ENCODE measurements at places on chromosomes 1 and 21. TPM values are rescaled to one million over a fixed set of nuclear protein-coding genes. Genes with fewer than 3 reads are reported as not detected.

- DNase-seq, result no peak
These were observed 89.4 kb upstream of the SPATA6 start for GRCh38 chr1:48561444-48561843.

The LAPTM5 gene
- 4.0 TPM for total RNA-seq

DNA sequence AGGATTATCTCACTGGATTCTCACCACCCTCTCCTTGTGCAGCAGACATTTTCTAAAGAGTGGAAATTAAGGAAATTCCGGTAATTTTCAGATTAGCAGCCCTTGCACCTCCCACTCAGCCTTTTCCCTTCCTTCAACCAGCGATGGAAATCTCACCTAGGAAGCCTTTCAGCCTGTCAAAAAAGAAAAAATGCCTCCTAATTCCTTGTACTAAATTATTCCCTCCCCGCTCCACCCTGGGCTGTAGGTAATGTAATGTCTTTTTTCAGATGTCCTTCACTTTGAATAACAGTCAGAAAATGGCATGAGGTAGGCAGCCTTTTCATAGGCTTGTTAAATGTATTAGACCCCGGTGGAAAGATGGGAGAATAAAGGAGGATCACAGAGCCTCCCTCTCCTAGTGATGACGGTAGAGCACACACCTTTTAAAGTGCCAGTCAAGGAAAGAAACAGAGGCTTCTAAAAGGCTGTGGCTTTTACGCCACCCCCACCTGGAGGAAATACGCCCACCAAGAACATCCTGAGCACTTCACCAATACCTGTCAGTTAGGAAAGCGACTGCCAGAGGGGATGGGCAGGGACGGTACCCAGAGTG, 62.8 kb upstream of the NEK2 start:
- DNase-seq, result no peak

- no peak for DNase-seq
These were observed 52.3 kb upstream of the DUSP10 start for GRCh38 chr1:221794079-221794670.

- DNase-seq, result no peak
These were observed 352.6 kb downstream of the MRPL39 start for GRCh38 chr21:25254491-25255174.

The KCNA2 gene
- not detected for total RNA-seq

- no peak for DNase-seq
These were observed 97.8 kb downstream of the BEND5 start for GRCh38 chr1:48678710-48679505.

DNA sequence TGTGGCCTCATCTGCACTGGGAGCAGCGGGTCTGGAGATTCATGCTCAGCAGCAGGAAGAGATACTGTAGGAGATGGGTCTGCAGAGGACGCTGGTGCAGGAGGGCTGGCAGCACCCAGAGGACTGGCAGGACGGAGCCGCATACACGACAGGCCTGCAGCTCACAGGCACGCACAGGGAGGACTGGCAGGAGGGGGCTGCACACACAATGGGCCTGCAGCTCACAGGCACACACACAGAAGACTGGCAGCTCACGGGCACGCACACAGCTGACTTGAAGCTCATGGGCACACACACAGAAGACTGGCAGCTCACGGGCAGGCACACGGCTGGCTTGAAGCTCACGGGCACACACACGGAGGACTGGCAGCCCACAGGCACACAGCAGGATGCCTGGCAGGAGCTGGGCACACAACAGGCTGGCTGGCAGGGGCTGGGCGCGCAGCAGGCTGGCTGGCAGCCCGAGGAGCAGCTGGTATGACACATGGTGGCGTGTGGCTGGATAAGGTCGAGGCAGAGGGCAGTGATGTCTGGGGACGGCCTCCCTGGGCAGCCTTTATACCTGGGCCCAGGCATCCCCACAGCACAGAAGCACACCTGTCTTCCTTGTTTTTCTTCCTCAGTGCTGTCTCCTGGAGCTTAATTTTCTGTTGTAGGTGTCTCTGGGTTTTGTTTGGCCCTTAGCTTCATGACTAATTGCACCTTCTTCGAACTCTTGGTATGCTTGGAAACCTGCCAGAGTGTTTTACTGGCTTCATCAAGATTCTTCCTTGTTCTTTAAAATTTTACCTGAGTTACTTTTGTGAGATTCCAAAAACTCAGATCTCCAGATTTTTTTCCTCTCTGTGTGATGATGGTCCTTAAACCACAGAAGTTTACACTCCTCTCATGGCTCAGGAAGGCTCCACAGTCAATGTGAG, at the start of gene KRTAP12-2:
KRTAP12-2 (minus strand) TSS at position 527 of the 920 bp plus-strand sequence; CDS start at position 486, 41 bp downstream.
- DNase-seq, result no peak

DNA sequence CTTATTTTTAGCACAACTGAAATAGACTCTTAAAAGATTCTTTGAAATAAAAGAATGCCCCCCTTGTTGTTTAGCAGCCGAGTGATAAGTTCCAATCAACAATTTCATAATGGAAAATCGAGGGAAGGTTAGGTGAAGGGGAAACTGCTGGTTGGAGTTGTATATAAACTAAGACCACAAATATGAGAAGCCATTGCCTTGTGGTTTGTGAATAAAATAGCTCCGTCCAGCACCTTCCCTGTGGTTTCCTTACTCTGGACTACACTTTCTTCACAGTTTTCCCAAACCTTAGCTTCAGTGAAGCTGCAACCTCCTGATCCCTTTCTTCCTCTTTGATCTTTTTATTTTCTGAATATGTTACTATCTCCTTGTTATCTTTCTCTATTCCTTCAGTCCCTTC, 6.7 kb upstream of the RAB3GAP2 start:
- no peak for DNase-seq

GRCh38 chr1:44663417-44663816, 10.9 kb downstream of the TMEM53 start:
- DNase-seq, result no peak

The ELF3 gene
- 0.07 TPM for total RNA-seq

DNA sequence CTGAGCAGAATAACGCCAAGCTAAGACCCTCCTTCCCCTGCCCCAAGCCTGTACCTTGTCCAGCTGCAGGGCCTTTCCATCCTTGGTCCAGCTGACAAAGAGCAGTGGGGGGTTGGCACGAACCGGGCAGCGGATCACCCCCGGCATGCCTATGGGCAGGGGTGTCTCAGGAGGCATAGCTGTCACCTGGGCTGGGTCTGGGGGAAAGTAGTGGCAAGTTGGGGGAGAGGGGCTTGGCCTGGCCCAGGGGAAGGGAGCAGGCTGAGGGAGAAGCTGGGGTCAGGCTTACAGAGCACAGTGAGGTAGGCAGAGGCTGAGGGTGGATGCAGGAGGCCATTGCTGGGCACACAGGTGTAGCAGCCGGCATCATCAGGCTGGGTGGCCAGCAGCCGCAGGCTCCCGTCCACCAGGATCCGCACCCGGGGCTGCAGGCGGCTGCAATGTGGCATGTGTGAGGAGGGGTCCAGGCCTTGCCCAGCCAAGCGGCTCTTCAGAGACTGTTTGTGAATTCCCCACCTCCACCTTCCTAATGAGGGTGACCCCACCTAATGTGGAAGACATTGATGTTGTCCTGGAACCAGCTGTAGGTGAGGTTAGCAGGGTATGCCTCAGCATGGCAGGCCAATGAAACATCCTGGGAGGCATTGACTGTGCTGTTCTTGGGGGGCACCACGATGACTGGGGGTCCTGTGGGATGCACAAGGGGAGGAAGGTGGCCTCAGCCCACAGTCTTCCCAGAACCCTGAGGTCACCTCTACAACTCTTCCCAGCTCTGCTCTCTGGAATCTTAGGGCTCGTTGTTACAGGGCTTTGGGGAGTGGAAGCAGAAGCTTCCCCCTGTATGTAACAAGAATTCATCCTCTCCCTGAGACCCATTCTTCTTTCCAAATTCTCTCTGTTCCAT, 9.1 kb upstream of the TAGLN2 start:
- no peak for DNase-seq

DNA sequence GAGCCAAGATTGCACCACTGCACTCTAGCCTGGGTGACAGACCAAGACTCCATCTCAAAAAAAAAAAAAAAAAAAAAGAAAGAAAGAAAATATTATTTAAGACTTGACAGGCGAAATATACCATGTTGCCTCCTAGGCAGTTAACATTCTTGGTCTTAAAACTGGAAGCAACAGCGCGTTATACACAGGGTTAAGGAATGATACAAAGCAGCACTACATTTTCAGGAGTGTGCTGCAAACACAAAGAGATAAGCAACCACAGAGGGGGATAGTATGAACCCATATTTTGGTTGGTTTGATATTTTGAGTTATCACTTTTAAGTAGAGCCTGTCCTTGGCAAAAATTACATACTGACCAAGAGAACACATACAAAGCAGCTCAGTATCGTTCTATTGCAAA, 25.1 kb downstream of the USP24 start:
- no peak for DNase-seq

GRCh38 chr1:112165375-112165774, 175.9 kb upstream of the KCND3 start:
- DNase-seq, result no peak

The HPCA gene
- not detected for total RNA-seq

- DNase-seq, result no peak
These were observed 193.0 kb downstream of the CACNA1E start for GRCh38 chr1:181676269-181676668.

GRCh38 chr1:182786223-182786994, 3.2 kb upstream of the NPL start:
- DNase-seq, result peak; percentile 29

GRCh38 chr1:119312500-119312899, 56.1 kb upstream of the HAO2 start:
- no peak for DNase-seq

The KIRREL1 gene
- 42.8 TPM for total RNA-seq

DNA sequence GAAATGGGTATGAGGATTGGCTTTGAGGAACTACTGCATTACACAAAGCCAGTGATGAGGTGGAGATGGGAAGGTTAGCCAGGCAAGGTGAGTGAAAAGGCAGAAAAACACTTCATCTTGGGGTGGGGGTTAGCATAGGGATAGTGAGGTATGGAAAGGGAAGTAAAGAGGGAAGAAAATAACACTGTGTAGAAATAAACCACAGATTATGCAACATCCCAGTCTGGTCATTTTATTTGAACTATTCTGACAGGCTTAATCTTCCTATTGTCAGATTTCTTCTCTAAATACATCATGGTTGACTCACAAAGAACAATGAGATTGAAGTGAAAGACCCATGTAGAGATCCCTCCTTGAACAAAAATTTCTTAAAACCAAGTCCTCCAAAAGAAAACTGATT, 640.2 kb downstream of the PTPRC start:
- no peak for DNase-seq

DNA sequence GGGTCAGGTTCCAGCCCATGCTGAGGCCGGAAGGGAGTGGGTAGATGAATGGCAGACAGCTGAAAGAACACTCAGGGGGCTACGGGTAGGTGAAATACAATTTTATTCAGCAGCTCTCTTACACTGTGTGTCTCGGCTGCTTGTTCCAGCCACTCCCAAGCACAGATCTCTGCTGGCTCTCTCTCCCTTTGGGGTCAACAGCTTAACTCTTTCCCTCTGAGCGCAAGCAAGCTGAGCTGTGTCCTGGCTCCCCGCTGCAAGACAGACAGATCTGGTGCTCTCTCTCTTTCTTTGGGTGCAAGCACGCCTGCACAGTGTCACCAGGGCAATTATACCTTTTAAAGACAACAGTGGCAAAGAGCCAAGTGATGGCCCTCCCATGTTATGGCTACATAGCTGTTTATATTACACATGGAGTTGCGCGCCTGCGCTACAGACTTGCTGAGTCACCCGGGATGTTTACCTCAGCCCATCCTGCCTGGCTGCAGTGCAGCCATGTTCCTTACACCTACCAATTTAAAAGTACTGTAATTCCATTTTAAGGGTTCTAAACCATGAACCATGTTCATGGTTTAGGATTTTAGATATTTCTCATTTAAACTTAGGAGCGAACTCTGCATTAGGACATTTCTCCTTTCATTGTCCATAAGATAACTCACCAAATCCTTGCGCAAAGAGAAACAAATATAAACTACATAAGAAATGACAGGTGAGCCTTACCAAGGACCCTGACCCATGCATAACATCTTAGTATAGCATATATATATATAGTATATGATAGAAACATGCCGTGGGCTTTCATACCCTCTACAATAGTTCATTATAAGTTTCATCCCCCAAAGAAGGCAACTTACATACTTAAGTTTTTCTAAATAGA, 396.5 kb downstream of the SMYD3 start:
- DNase-seq, result no peak

DNA sequence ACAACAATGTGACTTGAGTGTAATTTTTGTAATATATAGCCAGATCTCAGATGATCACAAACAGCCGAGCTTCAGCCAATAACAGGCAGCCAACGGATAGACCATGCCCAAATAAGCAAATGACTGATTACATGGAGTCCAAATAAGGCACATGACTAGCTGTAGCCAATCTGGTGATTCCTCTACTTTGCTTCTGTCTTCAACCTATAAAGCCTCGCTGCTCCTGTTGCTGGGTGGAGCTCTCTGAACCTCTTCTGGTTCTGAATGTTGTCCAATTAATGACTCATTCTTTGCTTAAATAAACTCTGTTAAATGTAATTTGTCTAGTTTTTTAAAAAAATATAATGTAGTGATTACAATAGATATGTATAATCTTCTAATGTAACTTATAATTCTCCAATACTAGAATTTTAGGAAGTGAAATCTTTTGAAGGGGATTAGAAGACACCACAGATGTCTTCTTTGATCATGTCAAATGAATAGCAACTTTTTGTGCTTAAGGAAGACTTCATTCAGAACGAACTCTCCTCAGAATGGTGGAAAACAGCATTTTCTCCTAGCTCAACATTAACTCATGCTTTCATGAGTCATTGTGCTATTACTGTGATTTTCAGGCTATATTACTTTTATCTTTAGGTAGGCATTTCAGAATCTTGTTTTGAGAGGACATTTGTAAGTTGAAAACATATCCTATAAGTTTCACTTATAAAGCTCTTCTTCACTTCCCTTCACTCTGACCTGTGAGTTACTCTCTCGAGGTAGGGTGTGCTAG, 857.8 kb upstream of the B3GALT2 start:
- no peak for DNase-seq

The CPLANE2 gene
- total RNA-seq, result 10.3 TPM

GRCh38 chr1:153848805-153849204, 73.6 kb downstream of the SLC27A3 start:
- no peak for DNase-seq

DNA sequence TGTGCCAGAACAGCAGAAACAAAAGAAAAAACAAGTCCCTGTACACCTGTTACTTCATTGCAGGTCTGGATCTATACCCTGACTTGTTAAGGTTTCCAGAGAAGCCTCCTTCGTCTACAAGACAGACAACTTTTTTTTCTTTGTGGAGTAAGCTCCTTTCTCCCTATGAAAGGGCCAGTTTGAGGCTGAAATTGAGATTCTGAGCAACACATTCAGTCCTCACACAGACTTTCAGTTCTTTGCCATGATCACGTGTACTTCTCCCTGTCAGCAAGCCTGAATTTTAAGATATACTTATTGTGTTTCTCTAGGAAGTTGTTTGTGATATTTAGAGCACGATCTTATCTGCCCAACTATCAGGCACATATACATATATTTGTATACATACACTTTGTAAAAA, 374.0 kb downstream of the NTNG1 start:
- DNase-seq, result no peak

DNA sequence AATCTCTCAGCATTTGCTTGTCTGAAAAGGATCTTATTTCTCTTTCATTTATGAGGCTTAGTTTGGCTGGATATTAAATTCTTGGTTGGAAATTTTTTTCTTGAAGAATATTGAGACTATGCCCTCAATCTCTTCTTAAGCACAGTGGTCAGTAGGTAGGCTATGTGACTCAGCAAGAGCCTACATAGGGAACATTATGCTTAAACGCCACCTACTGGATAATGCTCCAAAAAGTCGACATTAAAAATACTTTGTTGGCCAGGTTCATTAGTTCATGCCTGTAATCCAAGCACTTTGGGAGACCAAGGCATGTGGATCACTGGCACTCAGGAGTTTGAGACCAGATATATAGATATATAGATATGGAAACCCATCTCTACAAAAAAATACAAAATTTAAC, 678.0 kb upstream of the USP24 start:
- DNase-seq, result no peak
